ENCODE measurements at places on chromosomes 2 and 18.

- no peak for DNase-seq
These were observed 403.5 kb downstream of the SETBP1 start for GRCh38 chr18:45084206-45084605.

DNA sequence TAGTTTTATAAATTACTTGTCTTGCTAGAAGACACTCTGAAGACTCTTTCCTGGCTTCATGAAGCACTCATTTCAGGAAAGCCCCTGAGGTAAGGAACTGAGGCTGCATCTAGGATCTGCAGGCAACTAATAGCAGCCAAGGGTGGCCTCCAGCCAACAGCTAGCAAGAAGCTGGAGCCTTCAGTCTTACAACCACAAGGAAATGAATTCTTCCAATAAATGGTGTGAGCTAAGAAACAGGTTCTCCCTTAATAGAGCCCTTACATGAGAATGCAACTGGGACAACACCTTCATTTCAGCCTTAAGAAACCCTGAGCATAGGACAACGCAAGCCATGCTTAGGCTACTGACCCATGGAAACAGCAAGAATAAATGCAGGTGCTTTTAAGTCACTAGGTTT lies 254.6 kb upstream of the RBBP8 start:
- no peak for DNase-seq

DNA sequence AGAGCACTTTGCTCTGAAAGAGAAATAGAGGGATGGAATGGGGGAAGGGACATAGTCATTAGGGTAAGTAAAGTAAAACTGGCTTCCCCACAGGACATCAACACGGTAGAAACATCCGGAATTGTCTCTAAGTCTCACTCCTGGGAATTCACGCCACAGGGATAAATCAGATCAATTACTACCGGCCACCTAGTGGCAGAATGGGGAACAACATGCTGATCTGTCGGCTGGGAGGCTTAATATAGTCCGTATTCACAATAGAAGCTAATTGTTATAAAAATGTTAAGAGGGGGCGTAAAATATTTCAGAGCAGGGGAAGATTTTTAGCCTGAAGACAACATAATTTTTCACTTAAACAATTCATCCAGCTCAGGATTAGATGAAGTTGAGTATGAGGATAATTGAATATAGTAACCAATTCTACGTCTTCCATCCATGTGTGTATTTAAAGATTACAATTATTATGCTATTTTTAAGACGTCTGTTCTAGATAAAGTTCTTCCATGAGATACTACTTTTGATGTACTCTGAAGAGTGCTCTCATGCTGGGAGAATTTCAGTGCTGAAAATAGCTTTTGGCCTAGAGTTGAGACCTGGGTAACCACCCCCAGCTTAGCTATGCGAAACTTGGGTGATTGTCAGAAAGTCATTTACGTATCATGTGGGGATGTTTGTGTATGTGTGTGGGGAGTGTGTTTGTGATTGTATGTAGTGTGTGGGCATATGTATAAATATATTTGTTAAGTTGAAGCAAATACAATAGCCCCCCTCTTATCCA lies 65.7 kb downstream of the LRRTM1 start:
- DNase-seq, result no peak

GRCh38 chr18:6284761-6285160 lies 129.9 kb downstream of the L3MBTL4 start:
- DNase-seq, result no peak

- no peak for DNase-seq
These were observed 47.8 kb downstream of the PRELID3A start for GRCh38 chr18:12455496-12455895.

DNA sequence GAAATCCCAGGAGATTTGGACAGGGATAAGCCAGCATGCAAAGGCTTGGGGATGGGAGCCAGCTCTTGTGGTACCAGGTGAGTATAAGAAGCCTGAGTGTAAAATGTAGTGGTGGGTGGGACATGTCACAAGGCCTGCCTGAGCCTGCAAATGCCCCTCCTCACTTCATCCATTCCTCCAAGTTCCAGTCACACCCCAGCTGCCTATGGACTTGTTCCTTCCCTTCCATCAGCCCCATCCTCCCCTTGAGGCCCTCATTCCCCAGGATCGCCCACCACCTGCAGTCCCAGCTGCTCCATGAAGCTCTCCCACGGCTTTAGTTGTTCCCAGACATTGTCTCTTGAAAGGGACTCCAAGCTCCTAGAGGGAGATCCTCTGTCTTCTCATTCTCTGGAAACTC lies 81.5 kb downstream of the MARCO start:
- DNase-seq, result no peak

DNA sequence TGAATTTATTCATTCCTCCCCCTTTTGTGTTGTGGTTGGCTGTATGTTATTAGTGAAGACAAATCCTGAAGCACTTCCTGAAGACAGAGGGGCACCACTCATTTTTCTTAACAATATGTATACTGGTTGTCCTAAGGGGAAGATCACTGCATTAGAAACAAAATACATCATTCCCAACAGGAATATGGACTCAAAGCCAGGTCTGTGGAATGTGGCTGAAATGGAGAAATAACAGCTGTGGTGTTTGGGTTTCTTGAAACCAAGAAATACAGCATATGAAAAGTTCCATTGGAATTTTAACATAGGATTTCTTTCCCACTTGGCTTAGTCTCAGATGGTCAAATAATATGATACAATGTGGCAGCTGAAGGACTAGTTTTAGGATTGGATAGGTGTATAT lies 267.6 kb downstream of the KCNE4 start:
- no peak for DNase-seq

DNA sequence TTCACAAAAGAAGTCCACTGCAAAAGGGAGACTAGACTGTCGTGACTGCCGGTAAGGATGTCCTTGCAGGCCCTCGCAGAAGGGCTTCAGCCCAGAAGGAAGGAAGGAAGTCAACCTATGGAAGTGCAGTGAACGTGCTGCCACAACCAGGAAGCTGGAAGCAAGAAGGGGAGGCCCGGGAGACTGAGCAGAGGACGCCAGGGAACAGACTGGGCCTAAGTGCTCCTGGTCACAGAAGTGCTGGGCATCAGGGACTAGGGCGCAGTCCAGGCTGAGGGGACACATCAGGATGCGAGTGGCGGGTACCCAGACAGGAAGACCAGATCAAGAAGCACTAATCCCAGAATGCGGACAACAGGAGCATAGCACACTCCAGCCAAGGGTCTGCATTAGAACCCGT lies 78.8 kb downstream of the PIEZO2 start:
- DNase-seq, result no peak

DNA sequence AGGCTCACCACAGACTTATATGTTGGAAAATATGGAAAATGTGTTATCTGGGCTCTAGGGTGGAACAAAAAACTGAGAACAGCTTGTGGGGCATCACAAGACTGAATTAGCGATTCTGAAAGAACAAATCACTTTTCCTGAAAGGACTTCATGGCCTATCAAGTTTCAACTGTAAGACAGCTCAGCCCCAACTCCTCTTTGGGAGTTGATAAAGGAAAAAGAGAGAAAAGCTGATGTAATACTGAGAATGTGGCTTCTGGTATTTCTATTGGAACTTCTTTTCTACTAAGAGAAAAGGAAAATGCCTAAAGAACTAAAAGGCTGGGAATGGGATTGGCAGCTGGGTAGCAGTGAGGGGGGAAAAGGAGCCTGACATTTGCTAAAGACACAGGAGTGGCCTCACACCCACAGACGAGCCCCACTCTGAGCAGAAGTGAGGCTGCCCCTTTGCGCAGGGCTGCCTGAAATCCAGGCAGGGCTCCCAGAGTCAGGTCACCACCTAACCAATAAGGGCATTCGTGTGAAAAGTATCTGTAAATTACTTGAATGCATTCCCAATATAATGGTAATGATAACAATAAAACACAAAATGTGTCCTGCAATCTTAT lies 75.6 kb downstream of the LRP2 start:
- DNase-seq, result no peak

GRCh38 chr18:6979954-6980353 lies 137.6 kb downstream of the LAMA1 start:
- DNase-seq, result no peak

DNA sequence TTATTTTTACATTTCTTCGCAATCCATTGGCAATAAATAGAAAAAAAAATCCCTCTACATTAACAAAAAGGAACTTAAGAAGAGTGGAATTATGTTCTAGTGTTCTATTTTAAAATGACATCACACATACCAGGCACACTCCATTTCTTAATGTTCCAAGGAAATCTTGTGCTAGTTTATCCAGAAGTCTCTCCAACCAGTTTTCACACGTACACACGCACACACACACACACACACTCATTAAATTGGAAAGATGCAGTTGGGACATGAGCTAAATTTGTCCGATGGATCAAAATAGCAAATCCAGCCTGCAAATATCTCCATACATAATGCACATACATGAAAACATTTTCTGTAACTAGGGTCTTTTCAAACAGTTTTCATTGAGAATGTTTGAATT lies 78.3 kb downstream of the KCNJ3 start:
- DNase-seq, result no peak

- no peak for DNase-seq
These were observed 46.3 kb downstream of the RTTN start for GRCh38 chr18:70158992-70159717.

DNA sequence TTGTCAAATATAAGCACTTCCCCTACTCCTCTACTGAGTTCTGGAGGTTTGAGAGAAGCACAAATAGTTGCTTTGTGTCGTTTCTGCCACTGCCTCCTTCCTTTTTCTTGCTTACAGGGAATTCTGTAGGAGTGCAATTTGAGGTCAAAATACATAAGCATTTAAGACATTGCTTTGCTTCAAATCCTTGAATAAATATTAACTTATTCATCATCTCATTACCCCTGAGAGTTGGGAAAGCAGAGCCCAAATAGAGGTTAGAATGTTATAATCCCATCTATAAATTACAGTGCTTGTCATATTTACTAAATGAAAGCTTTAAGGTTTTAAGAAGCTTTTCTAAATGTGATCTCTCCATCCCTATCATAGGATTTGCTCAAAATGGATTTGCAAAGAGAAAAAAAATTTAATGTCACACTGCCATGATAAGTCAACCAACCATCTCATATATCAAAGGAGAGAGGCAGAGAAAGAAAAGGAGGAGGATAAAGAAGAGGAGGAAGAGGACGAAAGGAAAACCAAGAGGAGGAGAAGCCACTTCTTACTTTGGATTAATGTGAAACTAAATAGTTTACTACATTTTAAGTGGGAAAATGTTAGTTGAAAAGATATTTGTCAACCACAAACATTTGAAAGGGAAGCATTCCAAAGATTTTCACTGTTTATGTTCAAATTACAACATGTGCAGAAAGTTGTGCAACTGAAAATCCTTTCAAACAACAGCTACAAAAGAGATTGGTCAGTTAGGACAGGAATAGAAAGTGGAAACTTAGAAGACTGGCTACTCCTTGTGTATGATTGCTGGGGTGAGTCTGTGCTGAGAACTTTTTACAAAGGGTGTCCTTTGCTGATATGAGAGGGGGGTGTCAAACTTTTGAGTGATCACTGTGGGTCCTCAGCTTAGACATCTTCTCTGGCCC lies 277.3 kb upstream of the FN1 start:
- DNase-seq, result no peak

- DNase-seq, result no peak
These were observed 96.5 kb downstream of the COL5A2 start for GRCh38 chr2:189083106-189083505.

- peak; percentile 57 for DNase-seq
These were observed 55.8 kb downstream of the ASXL2 start for GRCh38 chr2:25822190-25823117.

DNA sequence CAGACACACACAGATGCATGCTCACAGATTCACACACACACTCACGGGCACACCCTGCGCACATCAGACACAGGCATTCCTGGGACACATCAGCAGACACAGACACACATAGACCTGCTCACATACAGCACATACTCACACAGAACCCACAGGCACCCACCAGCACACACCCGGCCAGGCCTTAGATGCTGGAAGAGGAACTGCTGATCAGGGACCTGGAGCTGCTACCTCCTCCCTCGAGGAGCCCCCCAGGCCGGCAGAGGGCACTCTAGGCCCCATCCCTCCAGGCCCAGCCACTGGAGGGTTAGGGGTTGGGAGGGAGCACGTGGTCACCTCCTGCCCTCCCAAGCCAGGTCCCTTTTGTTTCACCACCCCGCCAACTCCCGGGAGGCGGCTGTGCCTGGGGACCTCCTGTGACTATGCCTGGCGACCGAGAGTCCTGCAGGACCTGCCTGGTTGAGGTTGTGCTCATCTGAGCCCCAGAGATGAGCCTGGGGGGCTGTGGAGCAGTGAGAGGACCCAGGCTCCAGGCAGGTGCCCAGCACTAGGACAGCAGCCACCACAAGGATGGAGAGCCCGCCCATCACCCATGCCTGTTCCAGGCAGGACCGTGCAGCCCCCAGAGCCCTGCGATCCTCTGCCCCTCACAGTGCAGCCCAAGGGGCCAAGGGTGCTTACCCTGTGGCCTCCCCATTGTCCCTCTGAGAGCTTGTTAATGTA lies 21.0 kb upstream of the PTMA start:
- peak; percentile 62 for DNase-seq

DNA sequence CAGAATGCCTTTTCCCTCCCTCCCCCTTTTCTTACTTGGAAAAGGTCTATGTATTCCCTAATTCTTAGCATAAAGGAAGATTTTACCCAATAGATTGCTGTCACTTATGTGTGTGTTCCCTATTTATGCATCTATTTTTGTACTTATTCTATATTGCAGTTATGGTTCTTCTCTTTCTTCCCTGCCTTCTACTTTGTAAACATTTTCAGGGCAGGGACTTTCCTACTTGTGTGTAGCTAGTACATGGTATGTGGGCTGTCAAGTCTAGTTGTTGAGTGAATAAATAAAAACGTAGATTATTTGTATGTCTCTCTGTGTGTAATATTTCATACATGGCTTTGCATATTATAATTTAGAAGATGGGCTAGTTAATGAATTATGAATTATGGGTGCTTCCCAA lies 45.3 kb downstream of the PSMD14 start:
- no peak for DNase-seq

DNA sequence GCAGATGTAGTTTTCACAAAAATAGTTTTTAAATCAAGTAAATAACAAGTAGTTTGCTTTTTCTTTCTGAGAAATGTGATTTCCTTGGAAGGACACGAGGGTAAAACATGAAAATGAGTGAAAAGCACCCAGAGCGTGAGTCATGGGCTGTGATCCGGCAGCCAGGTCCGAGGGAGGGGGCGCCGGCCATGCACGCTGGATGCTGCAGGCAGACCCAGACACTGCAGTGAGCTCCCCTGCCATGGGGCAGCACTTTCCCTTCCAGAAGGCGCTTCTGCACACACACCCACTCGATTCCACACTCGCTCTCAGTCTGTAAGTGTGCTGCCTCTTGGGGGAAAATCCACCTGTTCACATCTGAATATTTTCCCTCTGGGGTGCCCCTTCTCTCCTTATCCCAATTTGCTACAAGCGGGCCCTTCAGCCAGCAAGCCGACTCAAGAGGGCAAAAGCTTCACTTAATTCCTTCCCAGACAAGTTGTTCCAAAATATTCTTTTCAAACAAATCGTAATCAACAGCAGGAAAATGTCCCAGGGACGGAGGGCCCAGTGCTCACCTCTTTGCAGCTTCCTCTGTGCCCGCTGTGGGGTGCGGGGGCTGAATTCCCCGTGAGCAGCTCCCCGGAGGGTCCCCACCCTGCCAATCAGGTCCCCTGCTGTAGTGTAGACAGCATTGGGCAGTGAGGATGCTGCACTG lies 87.0 kb upstream of the ID2 start:
- no peak for DNase-seq

Data from nucleus accumbens (tissue), 56 donors.